ENCODE measurements at places on chromosomes 12 and 14. TPM values are rescaled to one million over a fixed set of nuclear protein-coding genes. Genes with fewer than 3 reads are reported as not detected.

DNA sequence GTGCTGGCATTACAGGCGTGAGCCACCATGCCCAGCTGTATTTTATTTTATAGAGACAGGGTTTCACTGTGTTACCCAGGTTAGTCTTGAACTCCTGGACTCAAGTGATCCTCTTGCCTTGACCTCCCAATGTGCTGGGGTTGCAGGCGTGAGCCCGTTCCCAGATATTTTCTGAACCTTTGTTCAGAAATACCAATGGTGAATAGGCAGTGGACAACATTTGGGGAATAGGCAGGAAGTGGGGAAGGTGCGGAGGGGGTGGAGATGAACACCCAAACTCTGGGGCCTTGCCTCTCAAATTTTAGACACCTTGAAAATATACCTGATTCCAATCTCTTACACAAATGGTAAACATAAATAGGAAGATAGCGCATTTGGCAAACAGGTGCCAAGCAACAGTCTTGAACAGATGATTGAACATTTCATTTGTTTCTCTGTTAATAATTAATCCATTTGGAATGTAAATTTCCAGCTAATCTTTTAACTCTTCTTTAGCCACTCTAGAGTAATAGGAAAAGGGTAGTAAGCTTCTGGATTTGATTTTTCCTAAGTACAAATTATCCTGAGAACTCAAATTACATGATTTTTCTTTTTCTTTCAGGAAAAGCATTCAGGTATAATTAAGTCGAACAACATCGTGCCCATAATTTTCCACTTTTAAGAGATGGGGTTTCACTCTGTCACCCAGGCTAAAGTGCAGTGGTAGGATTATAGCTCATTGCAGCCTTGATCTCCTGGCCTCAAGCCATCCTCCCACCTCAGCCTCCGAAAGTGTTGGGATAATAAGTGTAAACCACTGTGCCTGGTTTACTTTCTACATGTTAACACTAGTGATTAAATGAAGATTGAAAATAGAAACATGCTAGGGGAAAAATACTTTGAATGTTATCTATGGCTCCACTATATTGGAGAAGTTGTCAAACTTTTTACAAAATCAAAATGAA, 22.9 kb upstream of the RNF34 start:
- DNase-seq, result no peak

DNA sequence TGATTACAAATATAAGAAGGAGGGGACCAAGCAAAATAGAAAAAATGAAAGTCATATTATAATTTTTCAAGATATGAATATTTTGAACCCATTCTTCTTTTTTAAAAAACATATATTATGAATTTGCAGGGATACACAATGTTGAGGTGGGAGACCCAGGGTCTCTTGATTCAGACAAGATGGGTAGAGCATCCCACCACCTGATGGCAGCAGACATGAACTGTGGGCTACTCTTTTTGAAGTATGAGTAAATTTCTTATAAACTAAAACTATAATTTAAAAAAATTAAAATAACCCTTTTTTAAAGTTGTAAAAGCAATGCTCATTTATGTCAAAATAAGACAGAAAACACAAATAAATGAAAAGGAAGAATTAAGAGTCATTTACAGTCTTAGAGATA, 202.7 kb upstream of the PRICKLE1 start:
- no peak for DNase-seq

- no peak for DNase-seq
Observed at GRCh38 chr12:117970334-117970733, 1.5 kb upstream of the KSR2 start.

- no peak for DNase-seq
Observed at GRCh38 chr12:24499151-24500146, 449.5 kb downstream of the BCAT1 start.

- DNase-seq, result no peak
Observed at GRCh38 chr12:2168808-2169207, 116.0 kb downstream of the CACNA1C start.

The SELPLG gene
- 2.7 TPM for polyA plus RNA-seq

DNA sequence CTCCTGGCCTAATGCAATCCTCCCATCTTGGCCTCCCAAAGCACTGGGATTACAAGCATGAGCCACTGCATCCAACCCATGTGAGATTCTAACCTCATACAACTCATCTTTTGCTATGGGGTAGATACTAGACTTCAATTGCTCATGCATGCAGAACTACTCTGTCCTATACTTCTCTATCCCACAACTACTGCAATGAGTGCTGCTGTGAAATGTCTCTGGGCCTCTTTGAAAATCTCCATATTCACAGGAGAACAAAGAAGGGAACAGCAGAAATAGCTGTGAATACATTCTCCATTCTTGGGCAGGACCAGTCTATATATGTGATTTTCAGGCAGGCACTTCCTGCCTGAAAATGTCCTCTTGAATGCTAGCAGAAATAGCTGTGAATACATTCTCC, 220.7 kb upstream of the GRIP1 start:
- no peak for DNase-seq

The PIP4P1 gene
- polyA plus RNA-seq, result 32.7 TPM

GRCh38 chr12:51216642-51217041, 1.2 kb downstream of the POU6F1 start:
- DNase-seq, result no peak

DNA sequence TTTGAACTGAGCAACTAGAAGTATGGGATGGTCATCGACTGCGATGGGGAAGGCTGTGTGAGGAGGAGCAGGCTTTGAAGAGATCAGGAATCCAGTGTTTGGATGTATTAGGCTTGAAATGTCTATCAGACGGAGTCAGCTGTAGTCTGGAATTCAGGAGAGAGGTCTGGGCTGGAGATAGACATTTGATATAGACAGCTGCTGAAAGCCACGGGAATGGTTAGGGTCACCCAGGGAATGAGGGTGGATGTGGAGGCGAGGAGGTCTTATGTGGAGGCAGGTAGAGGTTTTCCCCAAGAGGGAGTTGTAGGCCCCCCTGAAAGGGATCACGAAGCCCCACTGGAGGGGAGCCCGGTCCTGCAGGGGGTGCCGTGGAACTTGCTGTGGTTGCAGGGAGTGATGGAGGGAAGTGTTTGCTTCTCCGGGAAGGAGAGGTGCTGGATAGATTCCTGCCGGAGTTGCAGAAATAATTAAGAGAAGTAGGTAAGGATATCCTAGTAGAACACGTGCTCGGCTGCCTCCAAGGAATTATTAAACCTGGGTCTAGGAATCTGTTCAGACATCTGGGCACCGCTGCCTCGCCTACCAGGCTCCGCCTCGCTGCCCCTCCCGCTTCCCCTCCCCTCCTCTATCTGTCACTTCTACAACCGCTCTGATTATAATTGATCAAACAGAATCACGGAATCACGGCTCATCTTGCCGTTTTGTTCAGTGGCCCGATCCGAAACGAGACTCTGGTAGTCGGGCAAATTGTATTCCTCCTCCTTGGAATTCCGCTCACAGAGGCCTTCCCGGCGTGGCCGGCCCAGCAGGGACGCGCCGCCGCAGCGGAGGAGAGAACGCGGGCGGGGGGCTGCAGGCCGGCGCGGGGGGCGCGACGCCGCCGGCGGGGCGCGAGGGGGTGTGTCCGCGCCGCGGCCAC, 826 bp upstream of the CACNA1C start:
- no peak for DNase-seq

GRCh38 chr14:64708148-64709004, 4.2 kb downstream of the PLEKHG3 start:
- DNase-seq, result no peak

The LRCOL1 gene
- 1.4 TPM for polyA plus RNA-seq

The AHNAK2 gene
- 2.2 TPM for polyA plus RNA-seq

GRCh38 chr12:103964805-103965204, 867 bp upstream of the TDG start:
- DNase-seq, result no peak

GRCh38 chr14:53619691-53620231, 336.9 kb downstream of the BMP4 start:
- DNase-seq, result no peak

GRCh38 chr12:62014330-62014729, 245.9 kb upstream of the USP15 start:
- DNase-seq, result no peak

The HVCN1 gene
- polyA plus RNA-seq, result 10.6 TPM

The ALX1 gene
- polyA plus RNA-seq, result 53.7 TPM

The KRT6C gene
- not detected for polyA plus RNA-seq

DNA sequence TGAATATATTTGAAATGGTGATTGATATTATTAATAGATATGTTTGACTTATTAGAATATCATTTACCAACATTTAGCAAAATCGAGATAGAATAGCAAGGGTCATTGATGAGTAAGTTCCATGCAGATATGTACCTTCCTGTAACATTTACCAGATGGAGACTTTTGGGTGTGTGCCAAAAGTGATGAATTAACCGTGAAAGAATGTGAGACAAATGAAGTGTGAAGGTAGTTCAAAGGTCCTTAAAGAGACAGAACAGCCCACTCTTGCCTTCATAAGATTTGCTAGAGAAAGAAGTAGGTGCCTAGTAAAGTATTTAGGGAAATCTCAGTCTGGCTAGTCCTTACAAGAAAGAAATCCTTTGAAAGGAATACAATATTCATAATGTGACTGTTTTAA, 45.5 kb downstream of the FGD4 start:
- peak; percentile 88 for DNase-seq

DNA sequence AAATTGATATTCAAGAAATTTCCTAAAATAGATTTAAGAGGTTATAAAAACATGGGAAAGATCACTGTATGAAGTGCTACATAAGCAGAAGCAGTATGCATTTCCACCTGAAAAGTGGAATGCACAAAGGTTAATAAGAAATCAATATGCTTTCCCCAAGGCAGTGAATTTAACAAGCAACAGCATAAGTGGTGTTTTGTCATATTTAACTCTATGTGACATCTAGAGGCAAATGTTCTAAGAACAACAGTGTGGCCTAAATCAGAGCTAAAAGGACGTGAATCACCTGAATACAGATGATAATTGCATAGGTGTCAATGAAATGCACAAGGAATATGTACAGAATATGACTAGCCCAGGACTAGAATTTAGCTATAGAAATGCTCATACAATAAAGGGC, 49.5 kb downstream of the SLC2A13 start:
- no peak for DNase-seq

DNA sequence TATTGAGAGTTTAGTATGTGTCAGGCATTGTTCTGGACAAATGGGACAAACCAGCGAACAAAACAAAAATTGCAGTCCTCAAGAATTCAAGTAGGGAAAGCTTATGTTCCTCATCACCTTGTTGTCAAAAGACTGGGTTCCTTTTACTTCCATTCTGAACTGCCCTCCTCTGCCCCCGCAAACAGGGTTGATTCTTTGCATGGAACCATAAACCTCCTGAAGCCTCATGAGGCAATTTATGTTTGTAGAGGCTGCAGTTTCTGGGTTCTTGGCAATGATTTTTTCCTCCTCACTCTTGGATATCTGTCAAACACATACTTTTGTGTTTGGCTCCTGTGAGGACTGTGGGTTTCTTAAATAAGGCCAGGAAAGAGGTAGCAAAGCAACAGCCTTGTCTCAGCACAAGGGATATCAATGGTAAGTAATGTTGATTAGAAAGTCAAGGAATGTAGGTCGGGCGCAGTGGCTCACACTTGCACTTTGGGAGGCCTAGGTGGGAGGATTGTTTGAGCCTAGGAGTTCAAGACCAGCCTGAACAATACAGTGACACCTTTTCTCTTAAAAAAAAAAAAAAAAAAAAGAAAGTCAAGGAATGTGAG, 13.9 kb downstream of the COPZ1 start:
- DNase-seq, result no peak

- DNase-seq, result no peak
Observed at GRCh38 chr14:50116966-50117365, 594 bp upstream of the VCPKMT start.

- DNase-seq, result no peak
Observed at GRCh38 chr12:77220586-77220985, 155.2 kb upstream of the E2F7 start.

The FOXG1 gene
- polyA plus RNA-seq, result 0.06 TPM

GRCh38 chr14:34912182-34912581, 37.0 kb upstream of the BAZ1A start:
- DNase-seq, result no peak

The TAS2R10 gene
- 0.99 TPM for polyA plus RNA-seq
